ENCODE measurements at places on chromosomes 2 and 18.
A peak's percentile ranks its signal among the peaks of the same experiment; 100 is the strongest.

- DNase-seq, result no peak
Measured at GRCh38 chr2:15756011-15756550, 164.4 kb downstream of the DDX1 start.

- DNase-seq, result no peak
Measured at GRCh38 chr2:236259371-236259770, 4.8 kb downstream of the ASB18 start.

DNA sequence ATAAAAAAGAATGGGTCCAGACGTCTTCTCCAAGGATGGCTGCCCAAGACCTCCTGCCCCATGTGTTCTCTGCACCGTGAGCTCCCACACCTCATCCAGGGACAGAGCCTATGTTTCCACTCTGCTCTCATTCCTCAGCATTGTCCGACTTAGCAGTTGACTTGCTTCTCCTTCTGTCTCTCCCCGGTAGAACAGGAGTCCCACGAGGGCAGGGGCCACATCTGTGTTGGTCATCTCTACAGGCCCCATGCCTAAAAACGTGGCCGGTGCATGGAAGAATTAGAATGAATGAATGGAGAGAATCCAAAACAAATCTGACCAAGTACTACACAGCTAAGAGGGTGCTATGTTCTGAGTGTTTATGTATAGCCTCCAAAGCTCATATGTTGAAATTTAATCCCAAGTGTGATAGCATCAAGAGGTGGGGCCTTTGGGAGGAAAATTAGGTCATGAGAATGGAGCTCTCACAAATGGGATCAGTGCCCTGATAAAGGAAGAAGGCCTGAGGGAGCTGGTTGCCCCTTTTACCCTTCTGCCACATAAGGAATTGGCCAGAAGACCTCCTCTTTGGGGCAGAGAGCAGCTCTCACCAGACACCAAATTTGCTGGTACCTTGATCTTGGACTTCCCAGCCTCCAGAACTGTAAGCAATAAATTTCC is 55.9 kb downstream of the FAM178B start:
- peak; percentile 27 for DNase-seq

DNA sequence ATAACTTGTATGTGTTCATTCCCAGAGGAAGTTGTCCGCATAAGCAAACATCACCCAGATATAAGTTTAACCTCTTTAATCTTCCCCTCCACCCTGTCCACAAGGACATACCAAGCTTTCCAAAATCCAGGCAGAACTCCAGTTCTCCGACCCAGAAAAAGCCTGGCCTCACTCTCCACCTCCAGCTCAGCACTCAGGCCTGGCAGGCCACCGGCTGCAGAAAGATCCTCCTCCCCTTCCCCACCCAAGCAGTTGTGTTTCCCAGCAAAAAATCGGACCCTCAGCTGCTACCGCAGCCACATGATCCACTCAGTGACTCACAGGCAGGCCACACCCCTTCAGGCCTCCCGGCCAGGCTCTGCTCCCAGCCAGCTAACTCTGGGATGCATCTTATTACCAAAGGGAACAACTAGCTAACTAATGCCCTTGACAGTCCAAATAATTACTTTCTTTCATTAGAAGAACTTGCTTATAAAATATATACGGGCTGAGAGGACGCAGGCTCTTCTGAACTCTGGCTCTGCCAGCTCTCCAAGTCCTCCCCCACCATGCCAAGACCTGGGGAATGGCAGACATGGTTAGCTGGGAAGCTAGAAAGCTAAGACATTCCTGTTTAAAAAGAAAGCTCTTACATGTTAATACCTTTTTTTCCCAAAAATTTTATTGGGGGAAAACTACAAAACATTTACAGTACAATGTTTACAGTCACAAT is 4.5 kb downstream of the ZFP36L2 start:
- DNase-seq, result peak; percentile 54

- DNase-seq, result no peak
Measured at GRCh38 chr18:38932752-38933151, 1367.2 kb upstream of the CELF4 start.
